HS-5 (cell line): ENCODE measurements at places on chromosomes 5 and 9.

- DNase-seq = no peak
Observed at GRCh38 chr5:156420665-156421064, 93.7 kb downstream of the SGCD start.

DNA sequence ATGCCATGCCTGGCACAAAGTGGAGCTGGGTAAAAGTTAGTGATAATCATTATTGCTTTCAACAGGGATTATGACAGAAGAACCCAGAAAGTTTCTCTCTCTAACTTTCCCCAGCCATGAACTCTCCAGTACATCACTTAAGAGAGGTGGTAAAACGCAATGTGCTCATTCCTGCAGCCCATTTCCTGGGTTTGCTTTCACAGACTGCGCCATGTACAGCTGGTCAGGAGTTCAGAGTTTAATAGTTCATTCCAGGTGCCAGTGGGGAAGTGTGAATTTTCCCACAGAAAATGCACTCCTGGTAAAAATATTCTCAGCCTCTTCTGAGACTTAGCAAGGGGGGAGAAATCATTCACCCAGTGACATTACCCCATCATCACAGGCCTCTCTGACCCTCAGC is 35.5 kb downstream of the ADAM19 start:
- no peak for DNase-seq

DNA sequence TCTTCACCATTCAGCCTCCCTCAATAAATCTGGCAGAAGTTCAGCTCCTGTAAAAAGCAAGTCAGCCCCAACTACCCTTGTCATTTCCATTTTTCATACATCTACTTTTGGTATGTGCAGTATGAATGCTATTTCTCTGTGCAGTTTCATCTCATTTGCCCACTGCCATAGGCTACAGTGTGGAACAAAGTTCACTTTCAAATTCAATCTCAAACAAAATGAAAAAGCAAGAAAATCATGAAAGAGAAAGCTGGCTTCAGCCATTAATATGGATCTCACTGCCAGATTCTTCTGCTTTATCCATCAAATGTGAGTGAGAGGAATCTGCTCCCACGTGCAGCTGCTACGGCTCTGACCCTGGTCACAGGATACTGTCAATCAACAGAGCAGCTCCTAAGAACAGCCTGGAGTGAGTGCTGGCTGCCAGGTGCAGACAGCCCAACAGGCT is 494.2 kb downstream of the ZNF608 start:
- no peak for DNase-seq

DNA sequence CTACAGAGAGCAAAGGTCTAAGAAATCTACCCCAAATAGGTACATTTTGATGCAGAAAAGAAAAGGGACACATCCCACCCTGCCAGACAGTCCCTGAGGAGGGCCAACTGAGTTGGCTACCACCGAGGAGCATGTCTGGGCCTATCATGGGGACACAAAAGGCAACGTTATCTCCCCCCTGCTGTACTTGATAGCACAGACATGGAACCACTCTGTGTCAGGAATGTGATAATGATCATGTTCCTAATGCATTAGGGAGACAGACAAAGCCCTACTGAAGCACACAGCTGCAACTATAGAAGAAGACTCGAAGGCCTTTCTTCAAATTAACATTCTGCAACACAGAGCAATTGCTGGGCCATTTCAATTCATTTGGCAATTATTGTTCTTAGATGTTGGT is 84.5 kb downstream of the ENC1 start:
- no peak for DNase-seq

- no peak for DNase-seq
Observed at GRCh38 chr5:90402521-90403255, 6.9 kb downstream of the CETN3 start.

DNA sequence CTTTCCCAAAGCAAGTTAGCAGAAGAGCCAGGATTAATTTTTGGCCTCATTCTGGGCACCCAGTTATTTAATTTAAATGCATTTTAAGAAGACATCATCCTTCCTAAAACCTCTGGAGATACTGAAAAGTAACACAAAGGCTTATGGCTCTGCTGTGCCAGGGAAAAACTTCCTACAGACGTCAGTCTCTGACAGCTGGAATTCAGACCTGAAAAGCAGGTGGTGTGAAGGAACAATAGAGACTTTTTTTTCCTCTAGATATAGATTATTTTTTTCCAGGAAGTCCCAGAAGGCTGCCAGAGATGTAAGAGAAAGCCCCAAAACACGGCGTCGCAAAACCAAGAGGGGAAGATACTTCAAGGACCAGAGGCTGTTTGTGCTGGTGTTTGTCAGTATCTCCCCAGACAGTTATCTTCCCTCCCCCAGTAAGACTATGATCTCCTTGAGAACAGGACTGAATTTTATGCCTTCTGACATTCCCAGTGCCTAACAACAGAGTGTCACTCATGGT is 88.7 kb upstream of the RASEF start:
- no peak for DNase-seq

- DNase-seq = no peak
Observed at GRCh38 chr5:89536020-89536419, 653.0 kb upstream of the MEF2C start.

DNA sequence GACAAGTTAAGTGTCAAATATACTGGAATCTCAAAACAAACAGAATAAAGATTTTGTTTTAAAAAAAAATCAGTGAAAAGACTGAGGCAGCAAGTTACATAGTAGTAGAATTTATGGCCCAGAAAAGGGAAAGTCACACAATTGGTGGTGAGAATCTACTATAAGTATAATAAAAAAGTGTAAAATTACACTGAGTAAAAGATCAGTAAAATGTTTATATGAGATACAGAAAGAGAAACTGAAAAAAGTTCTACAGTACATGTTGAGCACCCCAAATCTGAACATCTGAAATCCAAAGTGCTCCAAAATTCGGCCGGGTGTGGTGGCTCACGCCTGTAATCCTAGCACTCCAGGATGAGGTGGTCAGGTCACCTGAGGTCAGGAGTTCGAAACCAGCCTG is 15.0 kb downstream of the AGTPBP1 start:
- DNase-seq = no peak

DNA sequence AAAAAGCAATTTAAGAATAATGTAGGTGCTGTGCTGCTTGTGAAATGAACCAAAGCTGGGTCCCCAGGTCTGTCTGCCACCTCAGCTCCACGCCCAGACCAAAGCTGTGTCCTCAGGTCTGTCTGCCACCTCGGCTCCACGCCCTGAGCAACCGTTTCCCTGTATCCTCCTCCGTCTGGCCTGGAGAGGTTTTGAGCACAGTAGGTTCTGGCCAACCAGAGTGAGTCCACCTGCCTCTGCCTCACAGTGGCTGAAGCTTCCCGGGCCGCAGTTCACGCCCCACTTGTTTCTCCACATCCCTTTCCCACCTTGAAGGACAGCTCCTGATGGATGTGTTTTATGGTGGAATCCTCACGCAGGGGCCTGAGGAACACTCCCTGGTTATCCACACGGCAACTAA is 120.5 kb downstream of the ADAMTS2 start:
- DNase-seq = no peak

DNA sequence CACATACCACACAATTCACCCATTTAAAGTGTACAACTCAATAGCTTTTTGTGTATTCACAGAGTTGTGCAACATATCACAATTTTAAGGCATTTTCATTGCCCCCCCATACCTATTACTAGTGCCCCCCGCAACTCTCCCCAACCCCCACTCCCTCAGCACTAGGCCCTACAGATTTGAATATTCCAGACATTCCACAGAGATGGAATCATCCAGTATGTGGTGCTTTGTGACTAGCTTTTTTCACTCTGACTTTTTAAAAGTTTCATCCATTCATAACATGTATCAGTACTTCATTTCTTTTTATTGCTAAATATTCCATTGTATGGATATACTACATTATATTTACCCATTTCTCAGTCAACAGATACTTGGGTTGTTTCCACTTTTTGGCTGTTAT is 102.9 kb upstream of the LRRTM2 start:
- no peak for DNase-seq

DNA sequence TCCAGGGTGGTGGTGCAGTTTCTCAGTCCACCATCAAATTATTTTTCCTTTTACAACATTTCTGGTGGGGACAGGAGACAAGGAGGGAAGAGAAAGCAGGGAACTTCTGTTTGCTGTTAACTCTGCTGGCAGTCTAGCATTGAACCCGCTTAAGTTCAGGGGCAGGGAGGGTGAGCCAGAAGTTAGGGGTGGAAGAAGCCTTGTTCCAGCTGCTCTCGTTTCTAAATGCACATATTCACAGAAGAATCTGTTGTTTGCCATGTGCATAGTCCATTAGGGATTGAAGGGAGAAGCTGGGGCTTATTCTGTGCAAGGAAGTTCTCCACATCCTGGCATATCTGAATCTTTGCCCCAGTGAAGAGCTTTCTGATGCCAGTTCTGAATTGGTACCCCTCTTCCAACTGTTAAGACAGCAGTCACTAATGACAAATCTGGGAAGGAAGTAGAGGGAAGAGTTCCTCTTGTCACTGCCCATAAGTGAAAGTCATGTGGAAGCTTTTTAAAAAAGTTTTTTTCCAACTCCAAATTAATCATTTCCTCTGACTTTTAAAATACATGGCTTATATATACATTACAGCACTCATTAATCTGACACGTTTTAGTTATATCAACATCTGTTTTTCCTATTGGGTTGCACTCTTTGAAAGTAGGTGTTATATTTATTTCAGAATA is 32.6 kb upstream of the ACOT12 start:
- DNase-seq = no peak

DNA sequence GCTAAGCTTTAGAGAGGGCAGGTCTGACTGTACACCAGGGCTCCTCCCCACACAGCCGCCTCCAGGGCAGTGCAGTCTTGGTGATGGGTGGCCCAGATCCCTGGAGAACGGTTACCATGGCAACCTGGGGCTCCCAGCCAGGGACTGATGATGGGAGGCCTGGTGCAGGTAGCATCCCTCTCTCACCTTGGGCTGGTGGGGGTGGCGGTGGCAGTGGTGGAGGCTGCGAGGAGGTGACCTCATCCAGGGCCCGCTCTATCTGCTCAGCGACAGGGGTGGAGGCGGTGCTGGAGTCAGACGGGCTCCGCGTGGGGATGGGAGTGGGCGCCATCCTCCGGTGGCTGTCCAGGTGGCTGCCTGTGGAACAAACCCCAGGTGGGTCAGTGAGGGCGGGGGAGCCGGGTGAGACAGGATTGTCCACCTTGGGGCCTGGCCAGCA is 12.3 kb downstream of the PRR7 start:
- DNase-seq = no peak

- DNase-seq = no peak
Observed at GRCh38 chr5:11384441-11385250, 519.6 kb downstream of the CTNND2 start.

- no peak for DNase-seq
Observed at GRCh38 chr9:123584202-123585176, 228.5 kb downstream of the CRB2 start.

DNA sequence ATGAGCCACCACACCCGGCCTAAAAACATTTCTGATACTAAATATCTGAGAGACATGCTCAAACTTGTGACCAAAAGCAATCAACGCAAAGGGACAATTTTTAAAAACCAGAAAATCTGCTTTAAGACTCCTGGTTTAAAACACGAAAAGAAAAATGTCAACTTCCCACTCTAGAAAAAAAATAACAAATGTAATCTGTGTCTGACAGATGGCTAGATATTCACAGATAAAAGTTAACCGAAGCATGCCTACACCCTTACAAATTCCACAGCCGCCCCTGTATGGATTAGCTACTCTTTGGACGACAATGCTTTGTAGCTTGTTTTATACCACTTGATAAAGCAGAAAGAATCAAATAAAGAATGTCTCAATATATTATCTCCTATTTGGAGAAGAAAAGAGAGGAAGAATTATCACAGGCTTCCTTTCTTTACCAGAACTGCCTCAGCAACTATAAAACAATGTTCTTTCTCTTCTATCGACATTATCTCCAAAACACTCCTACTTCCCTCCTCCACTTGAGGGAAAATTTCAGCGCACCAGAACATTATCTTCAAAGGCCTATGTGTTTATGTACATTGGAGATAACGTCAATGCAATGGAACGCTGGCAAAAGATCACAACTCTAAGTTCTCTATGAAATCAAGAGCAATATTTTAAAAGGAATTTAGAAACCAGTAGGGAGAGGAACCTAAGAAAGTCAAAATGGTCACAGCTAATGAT is 26.2 kb downstream of the CEMIP2 start:
- DNase-seq = no peak

GRCh38 chr9:110168486-110168885 is 39.5 kb downstream of the C9orf152 start:
- no peak for DNase-seq

GRCh38 chr9:133787754-133788025 is 49.5 kb upstream of the SARDH start:
- DNase-seq = no peak

GRCh38 chr5:59095480-59095879 is 512.6 kb downstream of the RAB3C start:
- DNase-seq = no peak

- peak; percentile 57 for DNase-seq
Observed at GRCh38 chr9:113929634-113930389, 53.7 kb downstream of the ZNF618 start.

DNA sequence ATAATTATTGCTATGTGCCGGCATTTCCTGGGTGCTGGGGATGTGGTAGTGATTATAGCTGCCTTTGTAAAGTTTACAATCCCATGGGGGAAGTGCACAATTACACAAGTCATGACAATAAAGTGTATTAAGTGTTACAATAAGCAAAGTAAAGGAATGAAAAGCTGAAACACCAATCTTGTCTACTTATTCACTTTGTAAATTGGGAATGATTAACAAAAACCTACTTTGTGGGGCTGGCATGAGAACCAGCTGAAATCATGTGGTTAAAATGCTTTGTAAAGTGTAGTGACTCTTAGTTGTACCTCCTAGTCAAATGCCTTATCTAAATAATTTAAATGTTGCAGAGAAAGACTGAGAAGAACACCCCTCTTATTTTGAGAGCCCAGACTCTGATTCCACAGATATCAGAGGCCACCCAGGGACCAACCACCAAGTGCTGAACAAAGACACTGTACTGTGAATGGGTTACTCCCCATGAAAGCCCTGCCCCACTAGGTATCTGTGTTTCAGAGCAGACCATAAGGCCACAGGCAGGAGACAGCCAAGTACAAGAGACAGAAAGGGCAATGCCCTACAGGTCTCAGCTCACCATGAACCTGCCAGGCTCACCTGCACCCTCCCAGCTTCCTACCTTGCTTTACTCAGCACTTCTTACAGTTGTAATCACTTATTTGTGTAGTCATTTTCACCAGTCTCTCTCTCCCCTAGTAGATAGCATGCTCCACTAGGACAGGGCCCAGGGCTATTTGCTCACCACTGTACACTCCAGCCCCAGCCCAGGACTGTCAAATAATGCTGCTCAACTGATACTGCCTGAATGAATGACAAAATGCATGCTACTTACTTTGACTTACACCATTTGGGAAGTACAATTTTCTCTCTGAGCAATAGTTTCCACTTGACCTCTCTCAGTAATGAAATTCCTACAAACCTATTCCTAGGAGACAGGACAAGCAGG is 101.6 kb upstream of the APC start:
- no peak for DNase-seq
